ENCODE measurements at places on chromosomes 4 and X.

GRCh38 chrX:12700745-12701144 lies 90.5 kb upstream of the PRPS2 start:
- DNase-seq, result no peak

DNA sequence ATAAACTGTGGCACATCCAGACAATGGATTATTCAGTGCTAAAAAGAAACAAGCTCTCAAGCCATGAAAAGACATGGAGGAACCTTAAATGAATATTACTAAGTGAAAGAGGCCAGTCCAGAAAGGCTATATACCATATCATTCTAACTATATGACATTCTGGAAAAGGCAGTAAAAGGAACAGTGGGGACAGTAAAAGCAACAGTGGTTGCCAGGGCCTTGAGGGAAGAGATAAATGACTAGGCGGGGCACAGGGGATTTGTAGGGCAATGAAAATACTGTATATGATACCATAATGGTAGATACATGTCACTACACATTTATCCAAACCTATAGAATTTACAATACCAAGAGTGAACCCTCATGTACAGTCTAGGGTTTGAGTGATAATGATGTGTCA lies 115.3 kb downstream of the ATP8A1 start:
- DNase-seq, result no peak

- DNase-seq, result no peak
These were observed 133.2 kb downstream of the LARP7 start for GRCh38 chr4:112770114-112770513.

DNA sequence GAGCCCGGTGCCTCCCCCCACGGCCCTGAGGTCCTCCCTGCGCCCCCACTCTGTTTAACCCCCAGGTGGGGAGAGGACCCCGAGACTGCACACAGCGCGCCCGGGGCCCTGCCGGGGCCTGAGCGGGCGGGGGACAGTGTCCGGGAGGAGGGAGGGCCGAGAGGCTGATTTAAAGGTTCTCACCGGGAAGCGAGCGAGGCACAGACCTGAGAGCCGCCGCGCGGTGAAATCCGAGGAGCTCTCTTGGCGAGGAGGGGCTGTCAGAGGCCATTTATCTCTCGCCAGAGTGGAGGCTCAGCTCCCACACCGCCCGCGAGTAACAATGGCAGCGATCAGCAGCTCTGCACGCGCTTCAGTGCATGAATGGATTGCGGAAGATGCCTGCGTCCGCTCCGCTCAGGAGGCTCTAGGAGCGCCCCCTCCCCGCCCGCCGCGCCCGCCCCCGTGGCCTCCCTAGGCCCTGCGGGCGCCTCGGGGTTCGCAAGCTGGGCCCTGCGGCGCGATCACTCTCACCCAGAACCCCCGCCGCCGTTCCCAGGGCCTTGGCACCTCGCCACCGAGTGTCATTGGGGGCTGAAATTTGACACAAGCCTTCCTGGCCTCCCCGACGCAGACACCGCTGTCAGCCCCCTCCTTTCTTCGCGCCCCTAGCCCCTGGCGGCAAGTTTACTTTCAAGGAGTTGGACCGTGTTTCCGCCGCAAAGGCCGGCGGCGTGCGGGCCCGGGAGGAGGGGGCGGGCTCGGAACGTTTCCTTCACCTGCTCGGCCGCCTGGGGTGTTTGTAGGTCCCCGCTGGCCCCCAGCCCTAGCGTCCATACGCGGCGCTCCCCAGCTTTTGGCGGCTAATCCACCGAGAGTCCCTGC lies 48.7 kb upstream of the BCOR start:
- DNase-seq, result peak; percentile 23

DNA sequence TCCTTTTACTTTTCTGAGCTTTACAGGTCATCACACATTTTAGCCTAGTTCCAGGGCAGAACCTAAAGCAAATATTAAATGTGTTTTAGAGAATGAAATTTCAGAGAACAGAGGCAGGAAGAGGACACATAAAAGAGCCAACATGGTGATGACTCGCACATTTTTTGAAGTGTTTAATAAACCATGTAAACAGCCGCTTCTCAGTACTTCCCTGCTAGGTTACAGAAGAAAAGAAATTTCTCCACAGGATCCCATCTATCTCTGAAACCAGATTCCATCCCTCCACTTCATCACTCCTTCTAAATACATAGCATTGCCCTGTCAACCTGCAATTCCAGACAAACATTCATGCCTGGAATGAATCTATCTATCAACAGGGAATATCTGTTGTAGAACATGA lies 949.5 kb upstream of the PCDH7 start:
- DNase-seq, result no peak

DNA sequence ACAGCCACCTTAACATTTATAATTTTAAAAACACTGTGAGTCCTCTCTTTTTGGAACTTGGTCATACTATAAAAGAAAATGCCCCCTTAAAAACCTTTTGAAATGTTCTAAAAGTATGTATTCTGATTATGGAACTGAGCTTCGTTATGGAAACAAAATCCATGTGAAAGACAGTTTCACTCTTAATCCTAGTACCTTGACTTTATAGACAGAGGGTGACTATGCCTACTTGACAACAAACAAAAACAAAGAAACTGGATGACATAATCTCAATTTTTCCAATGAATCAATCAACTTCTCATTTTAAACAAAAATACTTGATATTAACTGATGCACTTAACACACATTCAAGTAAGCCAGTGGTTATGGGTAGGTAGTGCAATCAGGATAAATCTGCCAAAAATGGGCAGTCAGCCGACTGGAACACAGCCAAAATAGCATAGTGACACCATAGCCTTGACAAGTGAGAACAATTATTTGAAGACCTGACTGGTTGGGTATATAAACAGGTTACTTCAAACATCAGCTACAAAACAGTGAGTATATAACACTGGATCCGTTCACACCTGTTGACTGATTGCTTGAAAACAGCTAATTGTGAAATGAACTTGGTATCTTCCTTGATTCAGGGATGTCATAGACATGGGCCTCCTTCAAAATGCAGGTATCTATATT lies 265.5 kb downstream of the PPP3CA start:
- DNase-seq, result no peak

DNA sequence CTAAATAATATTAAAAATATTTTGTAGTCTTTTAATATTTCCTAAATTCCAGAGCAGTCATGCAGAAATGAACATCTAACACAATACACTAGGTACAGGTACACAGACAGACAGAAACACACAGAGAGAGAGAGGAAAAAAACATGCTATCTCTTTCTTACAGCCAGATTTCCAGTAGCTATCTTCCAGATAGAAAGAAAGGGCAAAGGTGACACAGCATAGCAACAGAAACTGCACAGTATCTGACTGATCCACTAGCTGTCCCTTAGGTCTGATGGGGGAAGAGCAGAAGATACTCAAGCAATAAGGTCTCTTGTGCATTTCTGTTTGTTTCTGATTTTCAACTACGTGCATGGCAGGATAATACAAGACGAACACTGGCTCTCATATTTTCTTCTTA lies 7.8 kb downstream of the FBXW7 start:
- no peak for DNase-seq

DNA sequence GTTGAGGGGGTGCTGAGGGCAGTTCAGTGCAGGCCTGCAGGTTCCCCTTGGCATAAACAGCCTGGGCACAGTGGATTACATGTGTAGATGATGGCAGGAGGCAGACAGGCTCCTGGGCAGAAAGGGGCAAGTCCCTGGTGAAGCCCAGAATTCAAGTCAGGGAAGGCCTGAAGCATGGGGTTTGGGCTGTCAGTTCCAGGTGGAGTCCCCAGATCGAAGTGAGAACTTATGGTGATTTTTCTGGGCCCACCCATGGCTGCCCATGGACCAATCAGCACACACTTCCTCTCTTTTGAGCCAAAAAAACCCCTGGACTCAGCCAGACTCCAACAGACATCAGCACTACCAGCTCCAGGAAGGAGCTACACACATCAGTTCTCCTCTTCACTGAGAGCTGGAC lies 529.1 kb downstream of the PPARGC1A start:
- no peak for DNase-seq

- DNase-seq, result no peak
These were observed 1.0 kb upstream of the GUCY1B1 start for GRCh38 chr4:155757745-155758265.

Measured in NCI-H748 treated with DMSO at 0.1 percent for 48 hours (cell line).